GM23248 (cell line): ENCODE measurements at places on chromosomes 1 and 21. TPM values are rescaled to one million over a fixed set of nuclear protein-coding genes. Genes with fewer than 3 reads are reported as not detected.

Gene ALX3
- not detected in 2 replicates for polyA plus RNA-seq

Gene C8A
- polyA plus RNA-seq = not detected in 2 replicates

Gene SPRR3
- not detected in 2 replicates for polyA plus RNA-seq

Gene RPE65
- polyA plus RNA-seq = not detected in 2 replicates

Gene IL12RB2
- polyA plus RNA-seq = 0.06 TPM in 1 of 2 replicates, not detected in the other

Gene ATAD3C
- polyA plus RNA-seq = 0.51 TPM in 1 of 2 replicates, not detected in the other

- no peaks in the 10 kb centered on the region for H3K36me3 ChIP-seq
- H3K4me1 ChIP-seq = no peaks in the 10 kb centered on the region
- H3K27me3 ChIP-seq = no peaks in the 10 kb centered on the region
- no peak overlapping the region for H3K27ac ChIP-seq
These were observed 7.8 kb downstream of the PODN start for GRCh38 chr1:53069663-53070327.

GRCh38 chr1:26744075-26744959 lies 43.4 kb upstream of the PIGV start:
- H3K36me3 ChIP-seq = 0 out of 2 replicates have a peak, but pooled peaks cover 4% of the 10 kb centered on the region
- peak overlapping the region; percentile 76 for H3K27ac ChIP-seq
- peak overlapping the region; percentile 26; the same call in 1 of the 2 replicates for H3K4me3 ChIP-seq
- peak; percentile 83 for DNase-seq
- no peaks in the 10 kb centered on the region for H3K27me3 ChIP-seq

DNA sequence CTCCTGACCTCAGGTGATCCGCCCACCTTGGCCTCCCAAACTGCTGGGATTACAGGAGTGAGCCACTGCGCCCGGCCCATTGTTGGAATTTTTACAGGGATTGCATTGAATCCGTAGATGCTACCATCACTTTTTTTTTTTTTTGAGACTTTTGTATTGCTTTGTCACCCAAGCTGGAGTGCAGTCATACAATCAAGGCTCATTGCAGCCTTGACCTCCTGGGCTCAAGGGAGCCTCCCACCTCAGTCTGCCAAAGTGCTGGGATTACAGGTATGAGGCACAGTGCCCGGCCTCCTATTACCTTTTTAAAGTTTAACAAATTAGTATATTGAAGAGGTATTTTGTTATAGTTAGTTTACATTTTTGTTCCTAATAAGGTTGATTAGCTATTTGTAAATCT lies 62.2 kb upstream of the SLC45A1 start:
- DNase-seq = no peak
- H3K27ac ChIP-seq = no peak overlapping the region
- peaks cover 5% of the 10 kb centered on the region; the same call in 1 of the 2 replicates for H3K4me1 ChIP-seq

- H3K27me3 ChIP-seq = no peaks in the 10 kb centered on the region
- H3K27ac ChIP-seq = no peak overlapping the region
- no peak for DNase-seq
- no peaks in the 10 kb centered on the region for H3K4me1 ChIP-seq
- H3K4me3 ChIP-seq = no peak overlapping the region
These were observed 1745.3 kb downstream of the MRPL39 start for GRCh38 chr21:23861911-23862504.

DNA sequence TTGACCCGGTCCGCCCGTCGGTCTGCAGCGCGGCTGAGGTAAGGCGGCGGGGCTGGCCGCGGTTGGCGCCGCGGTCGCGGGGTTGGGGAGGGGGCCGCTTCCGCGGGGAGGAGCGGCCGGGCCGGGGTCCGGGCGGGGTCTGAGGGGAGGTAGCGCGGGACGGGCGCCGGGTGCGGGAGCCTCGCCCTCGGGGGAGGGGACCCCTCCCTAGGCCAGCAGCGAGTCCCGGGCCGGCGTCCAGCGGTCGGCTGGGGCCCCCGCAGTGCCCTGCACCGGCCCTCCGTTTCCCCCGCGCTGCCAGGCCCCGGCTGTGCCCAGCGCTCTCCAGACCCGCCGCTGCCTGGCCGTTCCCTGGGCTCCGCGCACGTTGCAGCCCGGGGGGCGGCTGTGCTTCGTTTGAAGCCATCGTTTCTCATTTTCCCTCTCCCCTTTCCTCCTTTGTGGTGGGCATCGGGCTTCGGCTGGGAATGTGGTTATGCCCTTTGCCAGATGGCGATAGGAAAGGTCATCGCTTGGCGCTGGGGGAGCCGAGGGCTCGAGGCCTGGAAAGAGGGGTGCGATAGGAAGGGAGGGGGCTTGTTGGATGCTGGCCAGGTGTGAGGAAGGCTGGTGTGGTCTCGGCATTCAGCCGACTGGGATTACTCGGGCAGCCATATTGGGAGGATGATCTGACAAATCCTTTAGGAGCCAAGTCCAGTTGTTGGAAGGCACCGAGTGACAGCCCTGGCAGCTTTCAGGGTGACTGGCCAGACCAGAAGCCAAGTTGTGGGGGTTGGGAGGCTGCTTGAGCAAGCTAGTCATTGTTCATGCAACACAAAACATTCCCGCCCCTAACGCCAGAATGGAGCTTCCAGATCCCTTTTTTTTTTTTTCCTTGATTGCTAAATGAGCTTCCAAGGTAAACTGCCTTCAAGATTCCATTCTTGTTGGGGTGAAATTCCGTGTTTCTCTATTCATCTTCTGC lies 753 bp downstream of the KIF1B start:
- H3K4me1 ChIP-seq = peaks cover 23% of the 10 kb centered on the region
- H3K36me3 ChIP-seq = no peaks in the 10 kb centered on the region
- H3K27me3 ChIP-seq = no peaks in the 10 kb centered on the region
- peak overlapping the region; percentile 99 for H3K27ac ChIP-seq
- peak; percentile 99 for DNase-seq
- peak overlapping the region; percentile 100 for H3K4me3 ChIP-seq

- H3K27me3 ChIP-seq = no peaks in the 10 kb centered on the region
- peak overlapping the region; percentile 60 for H3K4me3 ChIP-seq
These were observed 39.3 kb downstream of the POFUT2 start for GRCh38 chr21:45248301-45248892.

GRCh38 chr1:29946057-29946456 lies 709.7 kb downstream of the PTPRU start:
- H3K27me3 ChIP-seq = peaks cover 5% of the 10 kb centered on the region; the same call in 1 of the 2 replicates
- no peak overlapping the region for H3K4me3 ChIP-seq
- DNase-seq = no peak
- no peaks in the 10 kb centered on the region for H3K4me1 ChIP-seq

GRCh38 chr1:175591083-175591743 lies 152.2 kb downstream of the TNR start:
- no peaks in the 10 kb centered on the region for H3K27me3 ChIP-seq
- no peak overlapping the region for H3K4me3 ChIP-seq
- H3K4me1 ChIP-seq = no peaks in the 10 kb centered on the region
- no peaks in the 10 kb centered on the region for H3K36me3 ChIP-seq
